ENCODE measurements at places on chromosomes 11 and 22.
A peak's percentile ranks its signal among the peaks of the same experiment; 100 is the strongest.

- DNase-seq: no peak
These were observed 43.2 kb downstream of the IGLL1 start for GRCh38 chr22:23536821-23537345.

- DNase-seq: no peak
These were observed 50.8 kb upstream of the ELF5 start for GRCh38 chr11:34564406-34564805.

- DNase-seq: no peak
These were observed 63.7 kb downstream of the KCNC1 start for GRCh38 chr11:17798253-17798652.

DNA sequence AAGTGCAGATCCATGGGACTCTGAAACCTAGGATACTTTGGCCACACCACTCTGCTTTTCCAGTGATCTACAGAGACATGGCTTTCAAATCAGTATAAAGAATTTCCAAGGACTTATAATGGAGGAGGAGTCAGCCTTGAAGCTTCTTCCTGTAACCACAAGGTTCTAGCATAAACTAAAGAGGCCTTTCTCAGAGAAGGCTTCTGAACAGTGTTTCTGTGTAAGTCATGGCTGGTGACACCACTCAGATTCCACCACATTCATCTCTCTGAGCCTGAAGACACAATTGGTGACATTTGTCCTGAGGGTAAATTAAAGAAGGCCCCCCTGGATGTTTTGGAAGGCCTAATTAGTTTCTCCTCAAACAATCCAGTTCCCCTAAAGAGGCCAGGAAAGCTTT is 29.0 kb upstream of the ADORA2A start:
- no peak for DNase-seq

DNA sequence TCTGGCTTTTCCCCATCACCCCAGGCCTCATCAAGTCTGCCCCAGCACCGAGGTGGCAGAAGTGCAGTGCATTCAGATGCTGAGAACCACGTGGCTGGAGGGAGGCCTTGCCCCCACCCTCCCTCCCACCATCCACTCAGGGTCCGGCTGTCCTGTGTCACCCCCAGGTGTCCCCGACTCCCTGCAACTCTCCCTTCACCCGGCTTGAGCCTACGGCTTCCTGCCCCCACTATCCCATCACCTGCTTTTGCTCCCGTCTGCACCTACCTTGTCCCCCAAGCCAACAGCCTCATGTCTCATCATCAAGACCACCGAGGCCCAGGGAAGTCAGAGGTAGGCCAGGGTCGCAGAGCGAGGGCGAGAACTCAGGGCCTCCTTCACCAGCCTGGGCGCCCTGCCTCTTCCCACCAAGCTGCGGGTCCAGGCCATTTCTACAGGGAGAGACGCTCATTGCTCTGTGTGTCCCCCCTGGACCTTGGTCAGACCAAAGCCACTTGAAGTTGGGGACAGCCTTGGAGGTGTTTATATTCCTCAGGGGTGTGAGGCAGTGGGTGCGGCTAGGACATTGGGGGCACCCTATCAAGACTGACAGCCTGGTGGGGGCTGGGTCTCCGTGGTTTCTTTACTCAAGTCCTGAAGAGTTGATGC is 66.2 kb upstream of the CCND1 start:
- no peak for DNase-seq

- no peak for DNase-seq
These were observed 9.0 kb upstream of the RASD2 start for GRCh38 chr22:35531676-35532075.

- DNase-seq: no peak
These were observed 46.7 kb downstream of the IRAG1 start for GRCh38 chr11:10646681-10647355.

DNA sequence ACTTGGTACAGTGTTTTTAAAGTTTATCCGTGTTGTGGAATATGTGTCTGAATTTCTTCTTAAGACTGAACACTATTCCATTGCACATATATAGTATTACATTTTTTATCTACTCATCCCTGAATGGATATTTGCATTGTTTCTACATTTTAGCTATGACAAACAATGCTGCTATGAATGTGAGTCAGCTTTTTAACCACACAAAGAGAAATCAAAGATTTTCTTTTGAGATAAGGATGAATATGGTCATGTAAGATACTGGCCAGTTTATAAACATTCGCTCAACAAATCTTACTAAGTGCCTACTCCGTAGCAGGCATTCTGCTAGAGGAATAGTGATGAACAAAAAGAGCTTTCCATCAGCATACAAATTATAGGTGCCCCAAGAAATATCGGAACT is 16.5 kb upstream of the OR9G4 start:
- no peak for DNase-seq

GRCh38 chr22:17205432-17205831 is 13.8 kb downstream of the ADA2 start:
- no peak for DNase-seq

DNA sequence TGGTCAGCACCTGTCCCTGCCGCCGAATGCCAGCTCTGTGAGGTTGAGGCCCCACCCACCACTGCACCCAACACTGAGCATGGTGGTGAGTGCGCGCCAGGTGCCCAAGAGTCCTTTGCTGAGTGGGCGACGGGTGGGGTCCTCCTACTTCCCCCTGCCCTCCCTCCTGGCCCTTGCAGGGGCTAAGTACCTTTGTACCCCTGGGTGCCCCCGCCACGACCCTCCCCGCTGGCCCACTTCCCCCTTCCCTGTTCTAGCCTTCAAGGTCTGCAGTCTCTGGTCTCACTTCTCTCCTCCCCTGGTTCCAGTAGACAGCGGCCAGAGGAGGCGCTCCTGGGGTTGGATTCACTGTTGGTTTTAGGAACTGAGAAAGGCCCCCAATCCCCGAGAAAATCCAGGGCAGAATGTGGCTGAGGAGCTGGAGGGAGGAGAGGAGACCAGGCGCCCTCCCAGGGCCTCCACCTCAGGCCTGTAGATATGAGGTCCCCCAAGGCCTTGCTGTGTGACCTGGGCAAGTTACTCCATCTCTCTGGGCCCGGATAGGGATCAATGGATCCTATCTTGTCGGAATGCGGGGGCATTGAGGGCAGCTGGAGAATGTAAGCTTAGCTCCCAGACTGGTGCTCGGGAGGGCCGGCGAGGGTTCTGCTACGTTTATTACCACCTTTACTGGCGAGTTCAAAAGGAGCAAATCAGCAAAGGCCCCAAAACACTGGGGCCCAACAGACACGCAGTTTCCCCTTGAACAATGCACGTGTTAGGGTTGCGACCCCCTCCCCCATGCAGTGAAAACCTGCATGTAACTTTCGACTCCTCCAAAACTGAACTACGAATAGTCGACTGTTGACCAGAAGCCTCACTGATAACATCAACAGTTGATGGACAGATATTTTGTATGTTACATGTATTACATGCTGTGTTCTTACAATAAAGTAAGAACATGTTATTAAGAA is 31.9 kb upstream of the SMIM38 start:
- no peak for DNase-seq

GRCh38 chr11:62753736-62754603 is at the start of gene ZBTB3:
Gene ZBTB3 (minus strand): TSS chr11:62754160. CDS start chr11:62753664, 496 bp downstream.
- peak; percentile 99 for DNase-seq

DNA sequence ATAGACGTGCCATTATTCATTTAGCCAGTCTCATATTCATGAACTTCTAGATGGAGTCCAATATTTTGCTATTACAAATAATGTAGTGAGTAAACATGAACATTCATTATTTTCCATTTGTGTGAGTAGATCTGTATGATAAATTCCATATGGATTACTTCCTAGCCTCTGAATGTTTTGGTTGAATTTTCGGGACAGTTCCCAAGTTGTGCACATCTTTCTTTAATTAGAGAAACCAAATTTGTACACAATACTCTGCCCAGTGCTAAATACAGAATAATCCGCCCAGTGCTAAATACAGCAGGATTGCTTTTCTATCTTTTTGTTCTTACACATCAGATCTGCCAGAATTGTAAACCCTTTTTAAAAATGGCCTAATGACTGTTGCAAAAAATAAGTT is 17.1 kb upstream of the APLP2 start:
- no peak for DNase-seq
